ENCODE measurements at places on chromosomes 3 and 15. TPM values are rescaled to one million over a fixed set of nuclear protein-coding genes. Genes with fewer than 3 reads are reported as not detected.

The ACAN gene
- 0.02 TPM for total RNA-seq

The MAGEL2 gene
- total RNA-seq = not detected

The CLDN16 gene
- not detected for total RNA-seq

The LYZL4 gene
- not detected for total RNA-seq

The ST8SIA2 gene
- total RNA-seq = not detected

The NLGN1 gene
- total RNA-seq = 9.1 TPM

The PLSCR5 gene
- not detected for total RNA-seq

The EOMES gene
- not detected for total RNA-seq

The SLC15A2 gene
- 0.13 TPM for total RNA-seq

The GREM1 gene
- 2,521 TPM for total RNA-seq

Data from HFFc6 (cell line).